Transverse colon (tissue), 4 donors: ENCODE measurements at places on chromosomes 6 and 20. TPM values are rescaled to one million over a fixed set of nuclear protein-coding genes. Genes with fewer than 3 reads are reported as not detected.
A peak's percentile ranks its signal among the peaks of the same experiment; 100 is the strongest.

DNA sequence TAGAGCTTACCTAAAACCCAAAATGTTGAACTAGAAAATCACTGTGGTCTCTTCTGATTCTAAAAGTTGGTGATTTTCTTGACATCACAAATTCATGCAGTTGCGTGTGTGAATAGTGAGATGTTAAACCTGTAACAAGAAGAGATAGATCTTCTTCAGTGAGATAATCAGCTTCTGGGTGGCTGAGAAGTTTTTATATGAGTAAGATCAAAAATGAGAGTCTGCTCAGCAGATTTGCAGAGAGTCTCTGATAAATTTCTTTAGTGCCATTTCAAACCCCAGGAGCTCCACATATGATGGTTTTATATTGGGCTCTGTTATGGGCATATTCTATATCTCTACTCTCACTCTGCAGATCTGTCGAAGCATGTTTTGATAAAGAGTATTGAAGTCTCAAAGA, 185.4 kb downstream of the ZFAND3 start:
- peaks cover 8% of the 10 kb centered on the region for H3K4me1 ChIP-seq
- H3K27me3 ChIP-seq: no peaks in the 10 kb centered on the region
- no peaks in the 10 kb centered on the region for H3K36me3 ChIP-seq
- no peak overlapping the region for H3K27ac ChIP-seq
- no peak overlapping the region for H3K4me3 ChIP-seq
- no peak for DNase-seq

- H3K27ac ChIP-seq: no peak overlapping the region
- no peak for DNase-seq
- no peaks in the 10 kb centered on the region for H3K4me1 ChIP-seq
- H3K27me3 ChIP-seq: no peaks in the 10 kb centered on the region
Observed at GRCh38 chr20:11675920-11676629, 241.6 kb upstream of the BTBD3 start.

GRCh38 chr20:24489631-24490260, 20.3 kb downstream of the SYNDIG1 start:
- no peaks in the 10 kb centered on the region for H3K4me1 ChIP-seq
- no peaks in the 10 kb centered on the region for H3K36me3 ChIP-seq
- H3K27me3 ChIP-seq: no peaks in the 10 kb centered on the region
- H3K4me3 ChIP-seq: no peak overlapping the region
- H3K27ac ChIP-seq: no peak overlapping the region

DNA sequence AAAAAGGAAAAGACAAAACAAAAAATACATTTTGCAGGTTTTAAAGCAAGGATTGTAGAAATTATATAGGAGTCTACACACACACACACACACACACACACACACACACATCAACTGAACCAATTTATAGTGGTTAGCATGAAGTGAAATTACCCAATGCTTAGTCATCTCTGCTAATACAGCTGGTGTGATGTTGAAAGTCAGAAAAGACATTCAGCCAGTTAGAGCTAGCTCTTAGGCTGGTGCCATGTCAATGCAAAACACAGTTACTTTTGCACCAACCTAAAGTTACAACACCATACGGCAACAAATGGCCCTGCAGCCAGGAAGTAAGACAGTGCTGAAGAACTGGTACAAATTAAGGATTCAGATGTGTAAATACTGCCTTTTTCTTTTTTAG, 15.2 kb downstream of the FAM210B start:
- no peak for DNase-seq
- H3K27ac ChIP-seq: no peak overlapping the region
- no peaks in the 10 kb centered on the region for H3K27me3 ChIP-seq

Gene CLPSL2
- total RNA-seq: not detected

Gene LY6G5C
- total RNA-seq: 2.2 TPM

Gene MYH7B
- total RNA-seq: 0.41 TPM

DNA sequence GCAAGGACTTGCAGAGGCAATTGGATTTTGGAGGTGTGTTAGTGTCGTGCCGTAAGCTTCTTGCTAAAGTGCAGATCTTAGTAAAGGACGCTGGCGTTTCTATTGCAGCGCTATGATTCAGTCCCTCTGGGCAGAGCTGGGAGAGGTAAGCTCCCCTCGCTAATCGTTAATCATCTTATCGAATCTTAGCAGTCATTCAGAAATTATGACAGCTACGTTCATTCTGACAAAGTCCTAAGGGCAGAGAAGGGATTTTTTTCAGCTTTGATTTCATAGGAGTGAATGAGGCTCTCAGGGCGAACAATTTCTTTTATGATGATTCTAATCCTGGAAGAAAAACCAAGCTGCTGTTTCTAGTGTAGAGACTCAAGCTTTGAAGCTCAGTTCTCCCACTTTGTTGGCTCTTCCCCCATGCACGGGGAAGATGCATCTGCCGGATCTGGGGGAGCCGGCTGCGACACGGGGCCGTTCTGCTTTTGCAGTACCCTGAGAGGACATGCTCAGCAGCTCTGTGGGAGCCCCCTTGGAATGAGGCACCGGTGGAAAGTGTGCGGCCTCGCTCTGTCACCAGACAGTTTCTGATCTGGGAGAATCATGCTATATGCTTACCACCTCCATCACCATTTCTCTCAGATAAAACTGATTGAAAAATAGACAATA, 79.1 kb upstream of the SLC22A23 start:
- DNase-seq: no peak
- no peak overlapping the region for H3K4me3 ChIP-seq
- H3K4me1 ChIP-seq: peaks cover 15% of the 10 kb centered on the region
- H3K36me3 ChIP-seq: no peaks in the 10 kb centered on the region
- no peak overlapping the region for H3K27ac ChIP-seq

GRCh38 chr20:12072221-12072953, 154.7 kb downstream of the BTBD3 start:
- no peaks in the 10 kb centered on the region for H3K27me3 ChIP-seq
- H3K4me3 ChIP-seq: no peak overlapping the region
- no peak for DNase-seq
- H3K27ac ChIP-seq: no peak overlapping the region

DNA sequence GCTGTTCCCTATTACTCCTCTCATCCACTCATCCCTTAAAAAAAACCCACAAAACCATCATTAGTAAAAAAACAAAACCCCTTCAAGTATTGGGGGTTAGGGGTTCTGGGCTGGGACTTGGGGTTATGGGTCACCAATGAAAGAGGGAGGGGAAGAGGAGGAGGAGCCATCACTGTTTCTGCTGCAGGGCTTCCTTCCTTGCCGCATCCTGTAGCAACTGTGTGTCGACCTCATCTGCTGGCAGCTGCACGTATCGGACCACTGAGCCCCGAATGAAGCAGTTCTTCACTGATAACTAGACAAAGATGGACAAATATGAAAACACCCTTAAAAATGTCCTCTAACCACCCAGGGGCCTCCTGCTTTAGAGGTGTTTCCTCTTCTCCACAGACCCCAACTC, 2.0 kb upstream of the VARS1 start:
- H3K4me3 ChIP-seq: no peak overlapping the region
- DNase-seq: peak; percentile 28
- peaks cover 12% of the 10 kb centered on the region for H3K4me1 ChIP-seq
- peak overlapping the region; percentile 95 for H3K27ac ChIP-seq
- H3K36me3 ChIP-seq: no peaks in the 10 kb centered on the region
- no peaks in the 10 kb centered on the region for H3K27me3 ChIP-seq

DNA sequence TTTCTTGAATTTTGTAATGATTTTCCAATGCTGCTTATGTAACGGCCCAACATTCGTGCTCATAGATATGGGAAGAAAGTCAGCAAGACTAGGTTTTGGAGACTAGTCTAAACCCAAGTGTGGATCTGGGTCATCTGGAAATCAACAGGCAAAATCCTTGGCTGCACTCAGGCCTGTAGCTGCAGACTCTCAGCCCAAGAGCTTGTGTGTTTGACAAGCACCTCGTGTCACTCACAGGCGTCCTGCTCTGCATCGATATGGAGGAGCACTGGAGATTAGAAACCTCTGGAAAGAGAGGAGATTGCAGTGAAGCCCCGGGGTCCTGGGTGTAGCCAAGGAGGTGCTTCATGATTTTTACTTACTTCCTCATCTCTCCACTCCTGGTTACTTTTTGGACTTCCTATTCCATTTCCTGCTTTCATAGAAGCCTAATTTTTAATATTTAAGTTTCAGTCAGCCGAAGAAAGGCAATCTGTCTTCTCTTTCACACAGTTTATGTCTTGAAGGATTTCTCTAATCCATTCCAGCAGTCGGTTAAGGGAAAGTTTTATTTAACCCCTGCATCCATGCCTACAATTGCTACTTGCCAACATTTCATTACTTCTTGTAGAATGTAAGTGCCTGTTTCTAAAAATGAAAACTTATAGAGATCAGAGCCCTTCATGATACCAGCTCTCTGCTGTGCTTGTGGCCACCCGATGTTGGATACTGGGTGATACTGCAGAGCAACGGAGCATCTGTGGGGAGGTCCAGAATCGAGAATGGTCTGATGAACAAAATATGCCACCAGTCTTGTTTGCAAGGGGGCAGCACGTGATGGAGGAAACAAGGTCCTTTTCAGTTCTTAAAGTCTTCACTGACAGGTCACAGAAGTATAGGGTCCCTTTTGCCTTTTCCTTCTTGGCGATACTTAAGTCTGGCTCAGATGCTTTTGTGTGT, 296.3 kb downstream of the QKI start:
- no peak overlapping the region for H3K4me3 ChIP-seq
- no peaks in the 10 kb centered on the region for H3K4me1 ChIP-seq
- H3K27me3 ChIP-seq: no peaks in the 10 kb centered on the region
- H3K27ac ChIP-seq: peak overlapping the region; percentile 28
- H3K36me3 ChIP-seq: no peaks in the 10 kb centered on the region

DNA sequence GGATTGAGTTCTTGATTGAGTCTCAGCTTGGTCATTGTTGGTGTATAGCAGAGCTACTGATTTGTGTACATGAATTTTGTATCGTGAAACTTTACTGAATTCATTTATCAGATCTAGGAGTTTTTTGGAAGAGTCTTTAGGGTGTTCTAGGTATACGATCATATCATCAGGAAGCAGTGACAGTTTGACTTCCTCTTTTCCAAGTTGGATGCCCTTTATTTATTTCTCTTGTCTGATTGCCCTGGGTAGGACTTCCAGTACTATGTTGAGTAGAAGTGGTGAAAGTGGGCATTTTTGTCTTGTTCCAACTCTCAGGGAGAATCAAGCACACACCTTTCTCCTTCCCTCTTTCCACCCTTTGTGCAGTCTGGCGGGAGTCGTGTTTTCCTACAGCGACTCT, 26.4 kb downstream of the RPP40 start:
- H3K4me3 ChIP-seq: no peak overlapping the region
- H3K4me1 ChIP-seq: no peaks in the 10 kb centered on the region
- no peak overlapping the region for H3K27ac ChIP-seq
- DNase-seq: no peak

DNA sequence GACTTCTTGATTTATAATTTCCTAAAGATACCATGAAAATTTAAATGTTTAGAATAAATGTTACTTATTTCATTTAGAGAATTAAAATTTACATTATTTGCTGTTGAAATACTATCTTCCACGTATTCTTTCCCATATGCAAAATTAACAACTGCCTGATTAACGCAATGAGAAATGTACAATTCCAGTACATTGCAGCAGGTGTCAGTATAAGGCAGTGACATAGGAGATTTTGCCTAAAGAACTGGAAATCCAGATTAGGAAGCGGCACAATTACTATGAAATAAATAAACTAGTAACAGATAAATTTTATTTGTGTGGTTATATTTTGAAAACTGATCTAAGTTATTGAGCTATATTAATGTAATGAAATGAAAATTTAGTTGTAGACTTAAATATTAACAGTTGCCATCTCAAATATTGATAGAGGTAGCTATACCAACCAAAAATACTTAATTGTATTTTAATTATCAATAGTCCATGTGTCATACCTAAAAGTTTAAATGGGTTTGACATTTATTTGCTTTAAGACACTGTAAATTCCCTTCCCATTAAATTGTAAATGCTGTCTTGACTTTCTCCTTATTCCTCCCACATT, 300.2 kb downstream of the UTRN start:
- H3K36me3 ChIP-seq: no peaks in the 10 kb centered on the region
- H3K4me3 ChIP-seq: no peak overlapping the region
- DNase-seq: no peak
- H3K4me1 ChIP-seq: peaks cover 23% of the 10 kb centered on the region

DNA sequence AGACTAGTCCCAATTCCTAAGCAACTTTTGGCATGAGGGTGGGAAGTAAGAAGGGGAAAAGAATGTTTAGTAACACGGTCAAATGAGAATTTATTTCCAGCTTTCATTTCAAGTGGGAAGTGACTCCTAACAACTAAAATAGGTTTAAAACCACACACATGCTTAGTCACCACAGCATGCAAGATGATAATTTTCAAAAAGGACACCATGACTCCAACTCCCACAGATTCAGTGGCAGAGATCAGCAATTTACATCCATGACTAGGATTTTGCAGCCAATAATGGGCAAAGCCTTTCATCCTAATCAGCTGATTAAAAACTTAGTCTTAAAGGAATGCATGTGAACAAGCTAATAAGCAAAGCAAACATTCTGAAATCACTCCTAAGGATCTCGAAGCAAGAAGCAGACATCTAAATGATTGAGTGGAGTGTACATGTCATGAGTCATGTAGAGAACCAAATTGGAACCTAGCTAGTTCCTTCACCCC, 48.1 kb upstream of the GCLC start:
- H3K36me3 ChIP-seq: no peaks in the 10 kb centered on the region
- H3K4me3 ChIP-seq: no peak overlapping the region

GRCh38 chr6:142886431-142887170, 58.4 kb downstream of the HIVEP2 start:
- no peaks in the 10 kb centered on the region for H3K27me3 ChIP-seq
- no peak for DNase-seq
- no peaks in the 10 kb centered on the region for H3K36me3 ChIP-seq
- no peak overlapping the region for H3K4me3 ChIP-seq
- peaks cover 28% of the 10 kb centered on the region for H3K4me1 ChIP-seq
- H3K27ac ChIP-seq: peak overlapping the region; percentile 32

Gene CCDC28A
- total RNA-seq: 31.4 TPM

- no peaks in the 10 kb centered on the region for H3K27me3 ChIP-seq
- DNase-seq: no peak
- no peak overlapping the region for H3K4me3 ChIP-seq
- H3K4me1 ChIP-seq: no peaks in the 10 kb centered on the region
- H3K27ac ChIP-seq: no peak overlapping the region
Observed at GRCh38 chr6:104642871-104643270, 216.8 kb downstream of the HACE1 start.

Gene RBM12
- total RNA-seq: 24.7 TPM

DNA sequence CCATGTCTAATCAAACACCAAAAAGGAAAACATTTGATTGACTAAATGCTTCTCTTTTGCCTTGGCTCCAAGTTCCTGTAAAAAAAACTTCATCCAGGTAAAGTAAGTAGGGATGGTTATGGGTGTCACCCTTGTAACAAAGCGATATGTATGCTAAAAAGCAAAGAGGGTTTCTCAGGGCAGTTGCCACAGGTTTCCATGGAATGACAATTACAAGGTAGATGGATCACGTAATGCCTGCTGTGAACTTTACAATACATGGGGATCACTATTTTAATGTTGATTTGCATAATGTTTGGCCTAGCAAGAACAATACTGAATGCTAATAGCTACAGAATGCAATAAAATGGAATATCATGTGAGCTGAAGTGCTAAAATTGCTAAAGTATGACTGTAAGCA, 2.9 kb upstream of the BMP2 start:
- peaks cover 4% of the 10 kb centered on the region for H3K27me3 ChIP-seq

Gene OVOL2
- total RNA-seq: 66.2 TPM

- H3K4me1 ChIP-seq: no peaks in the 10 kb centered on the region
- no peak overlapping the region for H3K27ac ChIP-seq
- H3K4me3 ChIP-seq: no peak overlapping the region
- H3K27me3 ChIP-seq: no peaks in the 10 kb centered on the region
Observed at GRCh38 chr6:62516291-62517141, 230.5 kb upstream of the KHDRBS2 start.

Gene MOG
- total RNA-seq: not detected

- no peaks in the 10 kb centered on the region for H3K27me3 ChIP-seq
- no peaks in the 10 kb centered on the region for H3K36me3 ChIP-seq
- H3K4me3 ChIP-seq: no peak overlapping the region
- peaks cover 29% of the 10 kb centered on the region for H3K4me1 ChIP-seq
- DNase-seq: no peak
- no peak overlapping the region for H3K27ac ChIP-seq
Observed at GRCh38 chr20:50357783-50358161, 152.4 kb upstream of the PTPN1 start.
